Right ventricle myocardium superior (tissue), 1 donor: ENCODE measurements at places on chromosomes 16 and 17.

GRCh38 chr16:71648162-71648561, 22.2 kb downstream of the MARVELD3 start:
- no peak for DNase-seq

DNA sequence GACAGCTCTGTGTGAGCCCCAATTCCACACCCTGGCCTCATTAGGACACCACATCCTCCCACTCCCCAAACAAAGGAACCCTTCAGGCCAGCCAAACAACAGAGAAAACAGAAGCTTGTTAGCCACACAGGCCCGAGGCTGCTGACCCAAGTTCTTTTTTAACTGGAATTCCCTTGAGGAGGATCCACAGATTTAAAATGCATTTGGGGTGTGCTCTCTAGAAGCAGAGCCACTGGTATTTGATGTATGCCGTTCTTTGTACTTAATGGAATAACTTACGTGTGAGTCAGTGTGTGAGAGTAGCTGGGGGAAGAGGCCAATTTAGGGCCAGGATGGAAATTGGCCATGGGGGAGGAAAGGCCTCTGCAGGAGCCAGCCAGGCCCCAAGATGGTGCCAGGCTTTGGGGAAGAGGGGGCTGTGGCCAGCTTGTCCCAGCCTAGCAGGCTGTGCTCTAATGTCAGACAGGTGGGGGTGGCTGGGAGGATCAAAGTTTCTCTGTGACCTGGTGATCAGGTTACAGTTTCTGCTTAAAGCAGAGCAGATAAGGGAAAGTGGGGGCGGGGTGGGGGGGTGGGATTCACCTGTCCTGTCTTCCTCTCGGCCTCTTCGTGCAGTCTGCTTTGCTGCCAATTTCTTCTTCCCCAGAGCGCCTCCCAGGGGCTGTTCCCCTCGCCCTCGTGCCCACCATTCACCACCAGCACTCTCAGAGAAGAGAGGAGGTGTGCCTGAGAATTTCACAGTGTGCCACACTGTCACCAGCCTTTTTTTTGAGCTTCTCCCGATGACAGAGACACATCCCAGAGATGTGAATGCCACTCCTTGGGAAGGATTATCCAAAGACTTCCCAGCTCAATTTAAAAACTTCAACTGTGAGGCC, 50.8 kb downstream of the TOM1L2 start:
- DNase-seq = no peak

GRCh38 chr16:68328860-68329390, 18.1 kb downstream of the PRMT7 start:
- no peak for DNase-seq

DNA sequence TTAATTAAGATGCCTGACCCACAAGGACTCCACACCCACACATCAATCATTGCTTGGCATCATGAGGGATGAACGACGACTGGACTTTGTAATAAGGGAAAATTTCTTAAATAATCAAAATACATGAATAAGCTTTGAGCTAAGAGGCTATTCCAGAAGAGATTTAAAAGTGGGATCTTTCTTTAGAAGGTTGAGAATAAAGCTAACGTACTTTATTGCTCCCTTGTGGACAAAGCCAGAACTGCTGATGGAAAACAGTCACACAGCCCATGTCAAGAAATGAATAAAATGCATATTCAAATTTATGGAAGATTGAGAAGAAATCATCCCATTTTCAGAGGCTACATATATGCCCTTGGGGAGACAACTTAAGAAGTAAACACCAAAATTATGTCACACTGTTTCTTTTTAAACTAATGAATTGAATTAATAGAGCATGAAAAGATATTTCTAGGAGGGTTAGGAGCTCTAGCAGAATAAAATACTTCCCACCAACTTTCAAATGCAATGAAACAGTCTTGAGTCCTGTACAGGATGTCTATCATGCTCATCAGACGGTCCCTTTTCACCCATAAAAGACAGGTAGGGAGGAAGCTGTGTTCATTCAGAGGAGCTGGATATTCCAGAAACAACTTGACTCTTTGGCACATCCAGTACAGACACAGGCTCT, 60.2 kb upstream of the PHOSPHO1 start:
- no peak for DNase-seq

GRCh38 chr17:38777641-38778250, 21.6 kb downstream of the PIP4K2B start:
- no peak for DNase-seq

DNA sequence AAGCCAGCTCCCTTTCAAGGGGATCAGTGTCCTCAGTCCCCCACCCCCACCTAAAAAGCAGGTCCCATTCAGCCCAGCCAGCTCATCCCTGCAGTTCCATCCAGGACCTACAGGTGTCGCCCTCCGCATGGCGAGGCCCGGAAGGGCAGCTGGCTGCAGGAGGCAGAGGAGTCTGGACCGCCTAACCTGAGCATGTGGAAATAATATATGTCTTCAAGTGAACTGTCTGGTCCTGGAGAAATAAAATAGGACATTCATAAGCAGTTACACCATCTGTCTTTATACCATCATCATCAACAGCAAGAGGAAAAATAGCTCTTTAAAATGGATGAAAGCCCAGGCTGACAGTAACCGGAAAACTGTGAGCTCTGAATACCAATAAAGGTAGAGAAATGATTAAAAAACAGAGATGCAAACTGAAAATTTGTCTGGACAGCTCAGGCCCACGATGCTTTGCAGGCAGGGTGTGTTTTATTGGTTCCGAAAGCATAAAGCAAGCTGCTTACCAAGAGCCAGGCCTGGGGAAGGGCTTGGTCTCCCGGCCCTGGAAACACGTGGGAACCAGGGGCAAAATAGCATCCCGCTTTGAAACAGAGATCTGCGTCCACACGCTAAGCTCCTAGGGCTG, 215.2 kb downstream of the ZFHX3 start:
- peak; percentile 90 for DNase-seq

- no peak for DNase-seq
Observed at GRCh38 chr16:87687126-87687910, 78.5 kb downstream of the KLHDC4 start.

DNA sequence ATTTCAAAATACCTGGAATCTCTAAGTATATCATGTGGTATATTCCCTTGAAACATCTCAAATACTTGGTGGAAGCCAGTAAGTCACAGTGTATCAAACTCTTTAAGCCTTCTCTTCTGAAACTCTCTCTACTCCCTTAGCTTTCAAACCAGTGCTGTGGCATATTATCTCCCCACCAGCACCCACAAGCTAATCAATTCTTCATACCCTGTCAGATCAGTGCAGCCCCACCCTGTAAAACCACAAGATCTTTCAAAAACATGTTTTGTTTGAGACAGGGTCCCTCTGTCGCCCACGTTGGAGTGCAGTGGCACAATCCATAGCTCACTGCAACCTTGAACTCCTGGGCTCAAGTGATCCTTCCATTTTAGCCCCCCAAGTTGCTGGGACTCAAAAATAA, 91.6 kb upstream of the C17orf78 start:
- no peak for DNase-seq

GRCh38 chr17:55625521-55625920, 97.1 kb downstream of the TMEM100 start:
- DNase-seq = no peak

- no peak for DNase-seq
Observed at GRCh38 chr16:51407921-51408320, 256.9 kb upstream of the SALL1 start.

- no peak for DNase-seq
Observed at GRCh38 chr17:45977506-45977824, 21.6 kb upstream of the STH start.

- DNase-seq = no peak
Observed at GRCh38 chr16:75695708-75696107, 5.6 kb downstream of the DUXB start.

DNA sequence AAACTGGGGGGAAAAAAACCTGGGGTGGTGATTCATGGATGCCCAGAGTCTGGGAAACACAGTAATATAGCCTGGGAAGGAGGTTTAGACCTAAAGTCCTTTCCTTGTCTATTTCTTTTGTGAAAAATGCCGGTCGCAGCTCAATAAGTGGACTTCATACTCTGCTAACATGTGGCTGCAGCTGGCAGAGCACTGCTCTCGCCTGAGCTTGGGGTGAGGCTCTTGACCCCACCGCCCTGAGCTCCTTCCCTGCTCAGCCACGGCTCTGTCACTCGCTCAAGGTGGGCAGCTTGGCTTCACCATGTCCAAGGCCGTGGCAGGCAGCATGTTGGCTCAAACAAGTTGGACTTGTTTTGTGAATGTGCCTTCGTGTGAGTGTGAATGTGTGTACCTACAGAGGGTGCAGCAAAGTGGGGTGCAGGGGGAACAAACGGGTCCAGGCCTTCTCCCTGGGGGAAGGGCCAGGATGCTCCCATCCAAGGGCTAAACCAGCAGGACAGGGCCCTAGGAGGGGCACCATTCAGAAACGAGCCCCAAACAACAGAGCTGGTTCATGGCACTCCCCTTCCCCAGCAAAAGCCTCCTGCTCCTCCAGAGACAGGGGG, 4.9 kb downstream of the FA2H start:
- no peak for DNase-seq

- DNase-seq = peak; percentile 54
Observed at GRCh38 chr17:66580184-66580955, 254.5 kb upstream of the CACNG5 start.

DNA sequence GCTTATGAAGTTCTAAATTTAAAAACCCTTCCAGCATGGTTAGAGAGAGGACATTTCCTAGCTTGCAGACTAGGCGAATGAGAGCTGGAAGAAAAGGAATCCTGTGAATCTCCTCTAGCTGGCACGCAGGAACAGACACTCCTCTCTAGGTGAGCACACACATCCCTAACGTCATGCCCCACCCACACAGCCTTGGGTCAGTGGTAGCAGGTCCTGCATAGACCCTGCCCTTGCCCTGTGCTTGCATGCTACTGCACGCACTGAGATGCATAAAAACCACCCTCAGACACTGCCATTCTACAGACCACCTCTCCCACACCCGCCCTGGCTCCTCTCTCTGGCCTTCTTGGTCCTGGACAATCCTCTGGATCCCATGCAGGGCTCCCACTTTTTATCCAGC, 23.5 kb downstream of the CES1 start:
- no peak for DNase-seq

GRCh38 chr17:6573982-6574686, 17.8 kb upstream of the PITPNM3 start:
- no peak for DNase-seq

- no peak for DNase-seq
Observed at GRCh38 chr17:17400566-17401184, 76.1 kb upstream of the MED9 start.

- peak; percentile 20 for DNase-seq
Observed at GRCh38 chr17:83183145-83183948, 103.9 kb downstream of the METRNL start.

GRCh38 chr17:81129289-81129688, 36.0 kb upstream of the PVALEF start:
- DNase-seq = no peak

- DNase-seq = no peak
Observed at GRCh38 chr17:42065201-42065600, 14.8 kb upstream of the C17orf113 start.

DNA sequence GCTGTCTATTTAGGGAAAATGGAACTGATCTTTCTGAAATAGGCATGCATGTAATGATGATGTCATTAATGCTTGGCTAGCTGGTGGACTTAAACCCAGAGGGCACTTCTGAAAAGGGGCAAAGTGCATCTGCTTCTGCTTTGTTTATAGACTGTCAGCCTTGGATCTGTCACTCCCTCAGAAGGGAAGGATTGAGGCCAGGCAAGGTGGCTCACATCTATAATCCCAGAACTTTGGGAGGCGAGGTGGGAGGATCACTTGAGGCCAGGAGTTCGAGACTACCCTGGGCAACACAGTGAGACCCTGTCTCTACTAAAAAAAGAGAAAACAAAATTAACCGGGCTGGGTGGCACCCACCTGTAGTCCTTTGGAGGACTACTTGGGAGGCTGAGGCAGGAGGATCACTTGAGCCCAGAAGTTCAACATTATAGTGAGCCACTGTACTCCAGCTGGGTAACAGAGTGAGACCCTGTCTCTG, 185.5 kb downstream of the WWOX start:
- no peak for DNase-seq

- no peak for DNase-seq
Observed at GRCh38 chr16:4746215-4746614, 11.9 kb downstream of the DNAAF8 start.

GRCh38 chr17:81253358-81254131, 14.4 kb downstream of the NDUFAF8 start:
- DNase-seq = peak; percentile 70

- DNase-seq = no peak
Observed at GRCh38 chr16:70653406-70653805, 7.0 kb downstream of the IL34 start.

- DNase-seq = no peak
Observed at GRCh38 chr16:58264007-58264406, 30.8 kb downstream of the PRSS54 start.

- DNase-seq = no peak
Observed at GRCh38 chr16:27400751-27401620, 988 bp upstream of the IL21R start.

GRCh38 chr17:67456103-67456502, 79.0 kb downstream of the PITPNC1 start:
- DNase-seq = no peak

GRCh38 chr16:30659507-30660423, 1.5 kb downstream of the FBRS start:
- peak; percentile 50 for DNase-seq

GRCh38 chr17:63477480-63478440, 899 bp downstream of the ACE start:
- no peak for DNase-seq

DNA sequence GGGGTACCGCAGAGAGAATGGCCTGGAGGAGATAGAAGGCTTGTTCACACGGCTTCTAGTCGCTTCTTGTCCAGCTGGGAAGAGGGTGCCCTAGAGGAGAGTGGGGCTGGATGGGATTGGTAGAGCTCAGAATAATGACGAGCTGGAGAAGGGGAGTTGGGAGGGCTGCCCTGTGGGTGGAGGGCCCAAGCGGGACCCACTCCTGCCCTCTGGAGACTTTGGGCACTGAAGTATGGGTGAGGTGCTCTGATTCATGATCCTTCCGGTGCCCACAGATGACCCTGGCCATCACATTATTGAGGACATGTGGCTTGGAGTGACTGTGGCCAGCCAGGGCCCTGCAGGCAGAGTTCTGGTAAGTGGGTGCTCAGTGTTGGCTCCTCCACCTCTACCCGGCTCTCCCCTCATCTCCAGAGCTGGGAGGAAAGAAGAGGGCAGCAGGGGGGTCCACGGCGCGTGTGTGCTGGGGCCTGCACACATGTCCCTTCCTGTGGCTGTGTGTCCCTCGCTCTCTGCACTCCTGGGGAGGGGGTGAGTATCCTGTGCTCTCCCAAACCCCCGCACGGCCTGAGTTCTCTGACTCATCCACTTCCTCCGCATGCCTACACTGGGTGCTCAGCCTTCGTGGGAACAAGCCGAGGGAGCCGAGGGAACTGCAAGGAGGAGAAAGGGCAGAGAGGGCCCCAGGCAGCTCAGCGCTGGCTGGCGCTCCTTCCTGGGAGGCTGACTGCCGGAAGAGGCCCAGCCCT, 8.5 kb downstream of the ITGA3 start:
- no peak for DNase-seq
